ENCODE measurements at places on chromosomes 3 and 15.

- DNase-seq, result no peak
These were observed 81.4 kb downstream of the C3orf38 start for GRCh38 chr3:88231207-88231606.

GRCh38 chr15:99566157-99566897 lies 543 bp downstream of the MEF2A start:
- DNase-seq, result peak; percentile 13

GRCh38 chr3:177746337-177746933 lies 549.2 kb upstream of the TBL1XR1 start:
- no peak for DNase-seq

DNA sequence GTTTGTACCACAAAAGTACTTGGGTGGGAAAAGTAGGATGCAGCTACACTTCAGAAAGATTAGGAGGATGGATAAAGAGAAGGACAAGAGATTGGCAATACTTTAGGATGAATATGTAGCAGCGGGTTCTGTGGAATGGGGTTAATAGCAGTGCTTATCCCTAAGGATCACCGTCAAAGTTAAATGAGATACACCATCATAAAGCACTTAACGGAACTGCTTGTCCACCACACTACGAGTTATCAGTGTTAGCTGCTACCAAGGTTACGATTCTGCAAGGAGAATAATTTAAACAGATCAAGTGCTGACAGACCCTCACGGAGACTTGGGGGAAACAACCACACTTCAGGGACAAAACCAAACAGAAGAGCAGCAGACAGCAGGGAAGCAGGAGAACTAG lies 963 bp downstream of the SHQ1 start:
- no peak for DNase-seq

DNA sequence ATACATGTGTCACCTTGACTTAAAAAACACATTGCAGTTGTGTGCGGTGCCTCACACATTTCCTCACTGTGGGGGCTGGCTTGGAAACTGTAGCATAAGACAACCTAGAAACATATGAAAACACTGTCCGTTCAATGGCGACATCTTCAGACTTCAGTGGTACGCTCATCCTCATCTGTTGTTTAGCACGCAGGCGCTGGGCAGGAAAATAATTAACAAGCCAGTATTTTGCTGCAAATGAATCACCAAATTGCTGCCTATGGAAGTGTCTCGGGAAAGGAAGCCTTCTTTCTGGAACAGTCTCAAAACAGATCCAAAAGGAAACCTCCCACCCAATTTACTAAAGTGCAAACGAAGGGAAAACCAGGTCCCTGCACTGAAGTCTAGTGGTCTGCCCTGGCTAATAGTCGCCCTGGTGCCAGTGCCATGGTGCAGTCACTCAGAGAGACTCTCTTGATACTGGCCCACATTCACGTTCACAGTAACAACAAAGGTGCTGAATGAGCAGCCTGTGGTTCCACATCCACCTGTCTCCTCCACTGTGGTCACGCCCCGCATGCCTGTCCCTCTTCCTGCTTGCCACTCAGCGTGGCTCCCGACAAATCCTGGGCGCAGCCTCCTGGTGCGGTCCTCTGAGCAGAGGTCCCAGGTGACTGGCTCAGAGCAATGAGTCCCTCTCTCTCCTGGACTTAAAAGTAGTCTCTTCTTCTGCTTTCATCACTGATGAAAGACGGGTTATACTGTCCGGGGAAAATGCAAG lies 35.6 kb upstream of the MUC13 start:
- DNase-seq, result no peak

GRCh38 chr15:58077427-58077826 lies 11.9 kb upstream of the ALDH1A2 start:
- DNase-seq, result no peak

GRCh38 chr3:5205165-5205941 lies 17.8 kb downstream of the EDEM1 start:
- DNase-seq, result no peak

DNA sequence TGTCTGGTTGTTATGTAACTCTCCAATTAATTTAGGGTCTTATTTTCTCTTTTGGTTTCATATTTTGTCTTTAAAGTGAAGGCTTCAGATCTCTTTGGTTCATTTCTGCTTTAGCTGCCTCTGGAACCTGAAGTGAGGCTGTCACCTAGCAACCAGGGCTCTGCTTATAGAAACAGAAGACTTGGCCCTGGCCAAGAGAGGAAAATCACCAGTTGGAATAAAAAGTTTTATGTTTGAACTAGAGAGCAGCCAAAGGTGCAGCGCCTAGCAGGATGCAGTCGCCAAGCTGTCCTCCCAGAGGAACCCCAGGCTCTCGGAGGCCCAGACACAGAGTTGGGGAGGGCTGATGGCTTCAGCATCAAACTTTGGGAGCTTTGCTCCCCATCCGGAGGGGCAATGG lies 41.1 kb downstream of the LYZL4 start:
- peak; percentile 16 for DNase-seq

DNA sequence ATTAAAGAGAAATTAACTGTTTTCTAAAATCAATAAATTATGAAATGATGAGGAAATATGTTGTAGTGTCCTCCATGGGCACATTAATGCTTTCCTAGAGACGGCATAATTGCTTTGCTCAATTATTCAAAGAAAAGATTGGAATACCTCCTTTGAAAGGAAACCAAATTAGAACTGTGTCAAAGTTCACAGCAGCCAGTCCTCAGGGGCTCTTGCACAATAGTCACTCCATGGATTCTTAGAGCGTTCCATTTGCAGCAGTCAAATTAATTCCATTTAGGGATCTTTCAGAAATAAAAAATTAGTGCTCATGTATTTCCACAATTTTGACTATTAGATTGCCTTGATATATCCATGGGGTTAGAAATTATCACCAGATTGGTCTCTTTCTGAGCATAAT lies 841.6 kb upstream of the DPPA4 start:
- no peak for DNase-seq

DNA sequence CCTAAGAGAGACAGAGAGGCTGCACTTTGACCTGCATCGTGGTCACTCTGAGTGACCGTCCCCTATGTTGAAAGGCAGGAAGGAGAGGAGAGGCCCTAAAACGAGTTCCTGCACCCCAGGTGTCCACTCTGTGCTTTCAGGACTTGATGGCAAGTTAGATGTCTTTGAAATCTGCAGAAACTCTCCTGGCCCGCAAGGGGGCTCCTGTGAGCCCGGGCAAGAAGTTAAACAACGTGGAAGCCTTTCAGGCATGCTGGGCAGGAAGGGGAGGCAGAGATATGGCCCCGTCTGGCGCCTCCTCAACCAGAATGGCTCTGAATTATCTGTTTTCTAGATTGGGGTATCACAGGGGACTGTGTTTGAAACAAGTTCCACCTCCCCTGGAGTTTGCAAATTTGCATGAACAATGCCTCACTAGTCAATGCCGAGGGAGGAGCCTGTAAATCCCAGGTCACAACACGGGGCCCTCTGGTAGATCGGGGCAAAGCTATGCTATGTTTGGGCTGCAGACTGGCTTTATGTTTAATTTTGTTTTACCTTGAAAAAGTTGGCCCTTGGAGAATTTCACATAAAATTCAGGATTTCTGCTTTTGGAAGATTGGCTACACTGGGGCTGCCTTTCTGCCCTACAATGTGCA lies 9.8 kb downstream of the CTXND1 start:
- DNase-seq, result no peak

- no peak for DNase-seq
These were observed 144.6 kb downstream of the ALDH1A2 start for GRCh38 chr15:57920911-57921310.

GRCh38 chr3:172029425-172030098 lies 9.8 kb upstream of the FNDC3B start:
- no peak for DNase-seq

DNA sequence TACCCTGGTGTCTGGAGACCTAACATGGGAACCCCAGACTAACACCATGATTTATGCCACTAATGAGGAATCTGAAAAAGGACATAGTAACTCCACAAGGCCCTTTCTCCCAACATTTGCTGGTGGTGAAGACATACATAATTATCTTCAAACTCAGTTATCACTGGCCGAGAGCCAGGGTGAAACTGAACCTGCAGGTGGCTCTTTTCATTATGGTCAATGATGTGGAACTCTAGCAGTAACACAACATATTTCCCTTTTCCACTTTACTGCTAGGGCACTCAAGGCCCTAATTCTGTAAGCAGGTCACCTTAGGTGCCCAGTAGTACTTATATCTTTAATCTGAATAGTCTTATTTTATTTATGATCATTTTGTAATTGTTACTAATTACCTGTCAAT lies 326.4 kb upstream of the SATB1 start:
- DNase-seq, result no peak

GRCh38 chr3:4852780-4853748 lies 126.2 kb upstream of the BHLHE40 start:
- DNase-seq, result no peak

GRCh38 chr3:77053795-77054194 lies 13.9 kb downstream of the ROBO2 start:
- DNase-seq, result no peak

DNA sequence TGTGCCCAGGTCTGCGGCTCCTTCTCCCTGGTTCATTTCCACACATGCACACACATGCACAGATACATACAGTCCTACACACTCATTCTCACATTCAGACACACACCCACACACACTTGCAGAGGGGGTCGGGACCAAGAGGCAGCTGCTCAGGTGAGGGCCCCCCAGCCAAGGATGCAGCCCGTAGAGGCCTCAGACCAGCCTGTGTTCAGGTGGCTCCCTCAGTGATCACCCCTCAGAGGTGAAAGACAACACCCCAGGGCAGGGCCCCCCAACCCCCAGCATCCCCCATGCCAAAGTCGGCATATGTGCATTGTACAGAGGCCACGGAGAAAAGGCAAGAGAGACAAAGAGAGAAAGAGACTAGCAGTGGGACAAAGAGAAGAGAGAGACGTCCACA lies 5.9 kb upstream of the CORO2B start:
- DNase-seq, result no peak

GRCh38 chr3:37605572-37606153 lies 256.0 kb upstream of the CTDSPL start:
- DNase-seq, result no peak

DNA sequence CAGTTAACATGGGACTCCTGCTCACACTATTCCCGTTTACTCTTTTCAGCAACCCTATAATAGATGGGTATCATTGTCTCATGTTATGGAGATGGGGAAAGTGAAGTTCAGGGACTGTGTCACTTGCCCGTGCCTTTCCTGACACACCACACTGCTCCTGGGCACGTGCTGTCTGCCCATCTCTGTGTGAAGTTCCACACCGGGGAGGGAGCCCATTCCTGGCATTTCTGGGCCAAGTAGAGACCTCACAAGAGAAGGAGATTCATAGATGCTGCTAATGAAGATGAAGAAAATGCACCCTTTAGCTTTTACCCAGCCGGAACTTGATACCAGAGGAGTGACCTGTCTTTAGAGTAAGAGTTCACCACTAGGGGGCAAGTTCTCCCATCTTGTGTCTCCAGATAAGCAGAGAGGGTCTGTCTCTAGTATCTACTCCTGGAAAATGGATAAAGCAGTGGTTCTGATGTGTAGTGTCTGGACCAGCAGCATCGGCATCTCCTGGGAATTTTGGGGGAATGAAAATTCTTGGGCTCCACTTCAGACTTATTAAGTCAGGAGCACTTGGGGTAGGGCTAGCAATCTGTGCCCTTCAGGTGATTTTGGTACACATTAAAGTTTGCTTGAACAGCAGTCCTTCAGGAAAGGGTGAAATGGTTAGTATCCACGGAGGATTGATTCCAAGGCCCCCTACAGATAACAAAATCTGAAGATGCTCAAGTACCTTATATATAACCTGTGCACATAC lies 2.0 kb upstream of the TOPBP1 start:
- DNase-seq, result peak; percentile 56

DNA sequence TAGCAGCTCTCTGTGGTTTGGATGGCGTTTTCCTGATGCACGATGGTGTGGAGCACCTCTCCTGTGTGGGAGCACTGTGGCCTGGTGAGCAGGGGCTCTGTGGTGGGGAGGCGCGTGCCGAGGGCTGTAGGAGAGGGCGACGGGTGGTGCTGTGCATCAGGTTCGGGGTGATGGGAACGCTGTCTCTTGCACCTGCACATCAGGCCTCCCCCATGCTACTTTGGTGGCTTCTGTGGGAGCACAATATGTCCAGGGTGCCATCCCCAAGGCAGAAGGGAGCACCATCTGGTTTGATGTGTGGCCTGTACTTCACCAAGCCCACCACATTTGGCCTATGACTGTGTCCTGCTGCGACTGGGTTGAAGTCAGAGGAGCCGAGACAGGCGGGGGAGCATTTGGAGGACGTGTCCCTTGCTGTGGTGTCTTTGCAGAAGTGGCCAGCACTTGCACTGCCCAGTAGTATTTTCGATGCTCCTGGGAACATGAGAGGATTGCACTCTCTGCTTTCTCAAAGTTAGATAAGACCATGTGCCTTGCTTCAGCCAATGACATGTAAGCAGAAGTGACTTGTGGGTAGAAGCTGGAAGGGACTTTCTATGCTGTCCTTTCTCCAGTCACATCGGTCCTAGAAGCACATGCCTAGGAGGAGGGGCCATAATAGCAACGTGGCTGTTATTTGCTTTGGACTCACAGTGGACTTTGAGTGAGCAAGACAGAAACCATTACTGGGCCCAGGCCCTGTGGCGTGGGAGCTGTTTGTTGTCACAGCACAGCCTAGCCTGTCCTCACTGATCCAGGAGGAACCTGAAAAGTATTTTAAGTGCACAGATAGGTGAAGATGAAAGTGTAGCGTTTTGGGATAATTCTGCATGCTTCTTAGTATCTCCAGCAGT lies 72.1 kb downstream of the APBA2 start:
- no peak for DNase-seq

- no peak for DNase-seq
These were observed 216.7 kb downstream of the IL20RB start for GRCh38 chr3:137174514-137174913.

DNA sequence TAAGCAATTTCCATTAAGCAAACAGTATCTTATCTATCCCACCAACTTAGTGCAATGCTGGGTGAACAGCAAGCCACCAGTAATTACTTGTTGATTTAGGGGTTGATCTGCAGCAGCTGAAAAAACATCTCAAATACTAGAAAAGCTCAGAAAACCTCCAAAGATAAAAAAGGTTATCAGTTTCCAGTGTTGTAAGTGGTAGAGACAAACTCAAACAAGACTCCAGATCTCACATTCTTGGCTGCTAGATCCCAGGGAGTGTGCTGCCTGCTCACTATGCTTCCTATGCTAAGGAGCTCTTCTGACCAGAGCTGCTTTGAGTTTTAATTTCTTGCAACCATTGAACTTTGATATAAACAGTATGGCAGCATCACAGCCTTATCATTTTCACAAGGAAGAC lies 11.3 kb downstream of the B3GALNT1 start:
- no peak for DNase-seq

DNA sequence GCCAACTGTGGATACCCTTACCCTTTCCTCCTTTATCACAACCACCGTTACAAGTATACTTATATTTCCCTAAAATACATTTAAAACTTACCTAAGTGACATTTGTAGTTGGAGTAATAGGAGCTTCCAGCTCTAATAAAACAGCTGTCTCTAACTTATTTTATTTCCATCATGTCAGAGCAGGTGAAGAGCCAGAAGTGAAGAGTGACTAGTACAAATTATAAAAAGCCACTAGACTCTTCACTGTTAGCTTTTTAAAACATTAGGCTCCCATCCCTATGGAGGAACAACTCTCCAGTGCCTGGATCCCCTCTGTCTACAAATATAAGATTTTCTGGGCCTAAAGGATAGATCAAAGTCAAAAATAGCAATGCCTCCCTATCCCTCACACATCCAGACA lies 102.3 kb downstream of the MME start:
- DNase-seq, result no peak

- DNase-seq, result no peak
These were observed 644.3 kb downstream of the NR2F2 start for GRCh38 chr15:96974761-96975160.

Measured in CD4-positive, alpha-beta memory T cell (primary cell).